ENCODE measurements at places on chromosomes 4 and X. TPM values are rescaled to one million over a fixed set of nuclear protein-coding genes. Genes with fewer than 3 reads are reported as not detected.

The ZNF185 gene
- total RNA-seq, result 10.0 TPM

The ADH7 gene
- not detected for total RNA-seq

The GATA1 gene
- not detected for total RNA-seq

DNA sequence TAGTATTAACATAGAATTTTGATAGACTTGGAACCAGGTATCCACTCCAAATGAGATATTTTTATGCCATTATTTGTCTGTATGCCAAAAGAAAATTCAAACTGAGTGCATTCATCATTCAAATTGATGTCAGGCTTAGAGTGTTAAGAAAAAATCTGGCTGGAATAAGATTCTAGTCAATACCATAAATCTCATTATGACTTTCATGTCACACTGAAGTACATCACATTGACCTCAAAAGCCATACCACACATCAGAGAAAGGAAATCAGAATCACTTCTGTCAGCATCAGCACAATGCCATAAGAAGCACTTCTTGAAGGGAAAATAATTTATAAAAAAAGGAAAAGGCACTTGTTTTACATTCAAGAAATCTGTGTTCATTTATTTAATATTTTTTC is 119.0 kb upstream of the BMP3 start:
- no peaks in the 10 kb centered on the region for H3K27me3 ChIP-seq
- H3K4me3 ChIP-seq, result no peak overlapping the region
- DNase-seq, result no peak
- H3K36me3 ChIP-seq, result no peaks in the 10 kb centered on the region
- H3K27ac ChIP-seq, result no peak overlapping the region

The EXOC1 gene
- 31.2 TPM for total RNA-seq

The MTNR1A gene
- total RNA-seq, result not detected

GRCh38 chr4:1577822-1578217 is 106.3 kb downstream of the FAM53A start:
- no peaks in the 10 kb centered on the region for H3K36me3 ChIP-seq
- no peak for DNase-seq
- peaks cover 2% of the 10 kb centered on the region for H3K4me1 ChIP-seq
- H3K27me3 ChIP-seq, result no peaks in the 10 kb centered on the region
- H3K27ac ChIP-seq, result no peak overlapping the region
- H3K4me3 ChIP-seq, result no peak overlapping the region

The TMEM31 gene
- total RNA-seq, result 0.35 TPM

All from ovary (tissue), 10 donors.